ENCODE measurements at places on chromosomes 16 and 17.

DNA sequence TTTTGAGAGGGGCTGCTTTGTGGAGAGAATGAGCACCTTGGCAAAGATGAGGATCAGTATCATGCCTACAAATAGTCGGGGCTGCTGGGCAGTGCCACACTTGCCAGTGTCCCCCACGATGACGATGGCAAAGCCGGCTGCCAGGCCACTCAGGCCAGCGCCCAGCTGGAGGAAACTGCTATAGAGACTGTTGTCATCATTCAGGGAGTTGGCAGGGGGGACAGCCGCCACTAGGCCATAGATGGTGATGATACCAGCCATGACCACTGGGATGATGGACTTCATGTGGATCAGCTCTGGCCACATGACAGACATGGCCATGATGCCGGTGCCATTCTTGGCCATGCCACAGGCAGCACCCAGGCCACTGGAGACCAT lies 23.8 kb downstream of the MINK1 start:
- no peak for DNase-seq

DNA sequence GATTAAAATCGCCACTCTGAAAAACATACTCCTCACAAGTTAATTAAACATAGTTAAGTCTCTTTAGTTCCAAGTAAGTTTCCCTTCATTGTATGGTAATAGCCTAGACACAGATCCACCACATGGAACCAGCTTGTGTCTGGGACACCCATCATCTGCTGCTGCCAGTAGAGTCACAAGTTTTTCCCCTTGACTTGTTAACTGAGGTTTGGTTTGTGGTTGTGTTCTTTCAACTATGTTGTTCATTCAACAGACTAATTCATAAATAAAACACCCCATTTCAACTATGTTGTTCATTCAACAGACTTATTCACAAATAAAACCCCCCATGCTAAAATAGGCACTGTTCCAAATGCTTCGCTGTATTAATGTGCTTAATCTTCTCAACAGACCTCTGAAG lies 24.4 kb downstream of the YWHAE start:
- no peak for DNase-seq

GRCh38 chr16:86064431-86065250 lies 165.7 kb downstream of the IRF8 start:
- no peak for DNase-seq

DNA sequence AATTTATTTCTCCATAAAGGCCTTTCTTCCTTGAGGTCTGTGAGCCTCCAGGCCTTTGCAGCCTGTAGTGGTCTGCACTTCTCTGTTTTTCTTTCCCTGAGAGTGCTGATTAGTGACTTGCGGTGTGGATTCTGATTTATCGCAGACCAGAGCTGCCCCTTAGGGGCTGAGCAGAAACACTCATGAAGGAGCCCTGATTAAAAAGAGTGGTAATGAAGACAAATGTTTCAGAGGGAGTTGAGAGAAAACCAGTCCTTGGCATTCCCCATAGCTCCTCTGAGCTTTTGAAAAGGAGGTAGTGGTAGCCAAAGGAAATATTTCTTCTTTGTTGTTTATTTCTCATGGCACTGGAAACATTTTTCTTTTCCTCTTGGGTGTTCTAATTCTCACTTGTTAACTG lies 268.1 kb upstream of the TBX2 start:
- no peak for DNase-seq

- peak; percentile 43 for DNase-seq
Measured at GRCh38 chr17:30278032-30278431, 13.7 kb downstream of the BLMH start.

- DNase-seq = no peak
Measured at GRCh38 chr17:72432881-72433280, 312.1 kb downstream of the SOX9 start.

DNA sequence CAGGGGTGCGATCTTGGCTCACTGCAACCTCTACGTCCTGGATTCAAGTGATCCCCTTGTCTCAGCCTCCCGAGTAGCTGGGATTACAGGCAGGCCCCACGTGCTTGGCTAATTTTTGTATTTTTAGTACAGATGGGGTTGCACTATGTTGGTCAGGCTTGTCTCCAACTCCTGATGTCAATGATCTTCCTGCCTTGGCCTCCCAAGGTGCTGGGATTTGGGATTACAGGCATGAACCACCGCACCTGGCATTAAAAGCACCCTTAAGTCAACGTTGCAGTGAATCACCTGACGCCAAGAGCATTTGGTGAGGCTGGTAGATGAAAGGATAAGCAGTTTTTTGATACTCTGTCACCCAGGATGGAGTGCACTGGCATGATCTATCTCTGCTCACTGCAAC lies 59.0 kb downstream of the NDE1 start:
- DNase-seq = no peak

DNA sequence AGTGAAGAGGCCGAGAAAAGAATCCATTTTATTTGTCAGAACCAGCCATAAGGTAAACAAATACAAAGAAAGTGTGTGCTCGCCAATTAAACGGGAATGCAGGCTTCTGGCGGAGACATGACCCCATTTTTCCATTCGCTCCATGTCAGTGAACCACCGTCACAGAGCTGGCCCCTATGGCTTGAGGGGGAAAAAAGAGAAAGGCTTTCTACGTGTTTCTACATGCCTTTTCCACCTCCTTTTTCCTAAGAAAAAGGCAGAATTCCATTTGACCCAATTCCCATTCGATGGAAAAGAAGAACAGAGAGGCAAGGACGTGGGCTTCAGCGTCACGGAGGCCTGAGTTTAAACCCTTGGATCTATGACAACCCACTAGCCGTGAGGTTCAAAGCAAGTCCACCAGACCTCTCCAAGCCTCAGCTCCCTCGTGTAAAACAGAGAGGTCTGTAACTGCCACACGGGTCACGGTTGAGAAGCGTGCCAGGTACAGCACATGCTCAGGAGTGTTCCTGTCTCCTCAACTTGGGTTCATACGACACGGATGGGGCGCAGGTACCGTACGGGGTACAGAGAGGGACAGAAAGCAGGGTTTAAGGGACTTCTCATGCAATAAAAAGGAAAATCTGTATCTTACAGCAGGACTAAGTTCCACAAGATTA lies 91.9 kb downstream of the NXN start:
- DNase-seq = no peak

DNA sequence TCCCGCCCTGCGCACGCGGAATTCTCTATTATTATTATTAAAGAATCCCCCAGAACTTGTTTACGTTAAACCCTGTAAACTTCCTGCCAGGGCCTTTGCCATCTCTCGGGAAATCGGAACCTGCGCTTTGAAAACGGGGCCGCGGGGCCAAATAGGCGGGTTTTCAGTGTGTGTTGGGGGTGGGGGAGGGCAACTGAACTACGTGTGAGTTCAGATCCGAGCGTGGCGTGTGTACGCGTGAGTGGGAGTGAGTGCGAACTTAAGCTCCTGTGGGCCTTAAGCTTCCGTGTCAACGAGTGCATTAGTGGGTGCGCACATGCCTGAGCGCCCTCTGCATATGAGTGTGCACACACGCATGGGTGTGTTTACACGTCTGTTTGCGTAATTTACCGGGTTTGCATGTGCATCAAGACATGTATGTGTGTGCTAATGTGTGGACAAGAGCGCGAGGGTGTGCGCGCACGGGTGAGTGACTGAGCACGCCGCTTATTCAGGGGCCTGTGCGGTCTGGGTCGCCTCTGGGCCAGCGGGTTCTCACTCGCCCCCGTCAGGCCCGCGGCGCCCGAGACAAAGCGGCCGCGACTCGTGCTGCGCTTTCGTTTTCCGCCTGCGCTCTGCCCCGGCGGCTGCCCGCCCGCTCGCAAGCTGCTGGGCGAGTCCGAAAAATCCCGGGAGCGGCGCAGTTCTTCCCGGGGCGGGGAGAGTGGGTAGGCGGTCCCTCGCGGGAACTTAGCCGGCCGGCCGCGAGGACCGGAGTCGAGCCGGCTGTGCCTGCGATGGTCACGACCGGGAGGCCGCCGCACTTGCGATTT lies 1.2 kb upstream of the FOXF1 start:
- no peak for DNase-seq

- no peak for DNase-seq
Measured at GRCh38 chr17:63963123-63963522, 9.6 kb downstream of the SCN4A start.

DNA sequence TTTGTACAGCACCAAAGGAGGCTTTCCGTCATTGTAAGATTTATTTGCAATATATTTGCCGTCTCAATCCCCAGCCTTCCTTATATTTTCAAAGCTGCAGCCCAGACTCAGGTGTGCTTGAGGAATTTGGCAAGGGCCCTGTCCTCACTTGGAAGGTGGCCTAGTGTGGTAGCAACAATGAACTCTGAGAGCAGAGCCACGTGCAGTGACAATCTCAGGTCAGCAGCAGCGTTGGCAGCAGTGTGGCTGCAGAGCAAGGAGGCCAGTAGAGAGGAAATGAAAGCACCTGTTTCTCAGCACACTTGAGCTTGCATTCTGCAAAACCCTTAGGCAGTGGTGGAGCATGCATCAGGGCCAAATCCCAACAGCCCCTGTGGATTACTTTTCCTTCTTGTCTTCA lies 613.5 kb downstream of the RBFOX1 start:
- no peak for DNase-seq

GRCh38 chr16:2039274-2040031 lies 8.2 kb downstream of the NTHL1 start:
- DNase-seq = no peak
